ENCODE measurements at places on chromosomes 5 and 9. TPM values are rescaled to one million over a fixed set of nuclear protein-coding genes. Genes with fewer than 3 reads are reported as not detected.
A peak's percentile ranks its signal among the peaks of the same experiment; 100 is the strongest.

DNA sequence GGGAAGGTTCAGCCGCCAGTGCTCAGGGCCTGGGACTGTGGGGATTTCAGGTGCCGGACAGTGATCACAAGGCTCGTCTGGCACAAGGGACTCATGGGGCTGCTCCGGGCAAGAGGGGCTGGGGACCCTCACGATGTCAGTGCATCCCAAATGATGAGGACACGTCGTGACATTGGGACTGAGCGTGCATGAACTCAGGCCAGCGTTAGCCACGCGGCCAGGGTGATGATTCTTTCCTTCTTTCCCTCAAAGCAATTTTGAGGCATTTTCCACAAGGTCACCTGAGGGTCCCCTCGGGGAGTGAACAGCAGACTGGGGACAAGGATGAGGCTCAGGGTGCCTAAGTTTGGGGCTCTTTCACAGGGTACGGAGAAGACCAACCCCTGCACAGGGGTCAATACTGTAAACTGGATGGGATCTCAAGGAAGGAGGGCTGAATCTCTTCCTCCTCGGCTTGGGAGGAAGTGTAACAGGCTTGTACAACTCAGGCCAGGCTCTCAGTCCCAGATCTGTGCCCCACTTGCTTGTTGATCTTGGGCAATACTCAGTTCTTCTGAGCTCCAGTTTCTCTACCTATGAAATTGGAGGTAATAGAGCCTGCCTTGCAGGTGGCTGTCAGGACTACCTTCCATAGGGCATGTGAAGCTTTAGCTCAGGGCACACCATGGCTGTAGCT is 78.5 kb downstream of the PRRT1B start:
- no peak for DNase-seq

- no peak for DNase-seq
Observed at GRCh38 chr5:1807451-1808185, 6.4 kb downstream of the NDUFS6 start.

DNA sequence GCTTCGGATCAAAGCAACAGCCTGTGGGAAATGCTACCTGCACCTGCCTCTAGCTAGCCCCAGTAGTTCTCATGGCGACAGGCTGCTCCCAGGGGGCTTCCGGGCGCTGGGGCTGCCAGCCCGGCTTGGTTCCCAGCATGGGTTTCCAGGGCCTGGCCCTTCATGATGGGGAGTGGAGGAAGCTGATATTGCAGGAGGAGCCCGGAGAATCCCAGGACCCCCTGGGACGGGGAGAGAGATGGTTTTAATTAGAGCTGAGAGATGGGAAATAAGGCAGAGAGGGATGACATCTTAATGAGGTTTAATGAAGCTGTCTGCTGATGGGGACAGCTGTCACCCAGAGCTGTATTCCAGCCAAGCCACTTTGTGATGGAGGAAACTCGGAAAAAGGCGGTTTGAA is 78.6 kb downstream of the CFAP77 start:
- no peak for DNase-seq

GRCh38 chr5:173971681-173972345 is 17.2 kb upstream of the C5orf47 start:
- DNase-seq: no peak

- DNase-seq: no peak
Observed at GRCh38 chr5:122149321-122150090, 20.2 kb downstream of the ZNF474 start.

GRCh38 chr9:18605766-18606180 is 131.8 kb downstream of the ADAMTSL1 start:
- peak; percentile 70 for DNase-seq

DNA sequence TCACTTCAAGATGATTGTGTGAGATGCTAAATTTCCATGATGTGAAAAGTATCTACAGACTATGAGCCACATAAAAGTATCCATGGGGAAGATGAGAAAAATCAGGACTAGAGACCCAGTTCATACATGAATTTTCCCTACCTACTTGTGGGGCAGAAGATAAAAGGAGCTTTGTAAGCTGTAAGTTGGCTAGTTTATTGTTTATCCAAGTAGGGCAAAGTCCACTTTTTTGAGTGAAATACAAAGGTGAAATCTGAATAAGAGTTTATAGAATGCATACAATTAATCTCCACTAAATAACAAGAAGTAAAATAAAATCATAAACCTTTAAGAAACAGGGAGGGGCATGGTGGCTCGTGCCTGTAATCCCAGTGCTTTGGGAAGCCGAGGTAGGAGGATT is 160.4 kb downstream of the ELAVL2 start:
- DNase-seq: no peak

DNA sequence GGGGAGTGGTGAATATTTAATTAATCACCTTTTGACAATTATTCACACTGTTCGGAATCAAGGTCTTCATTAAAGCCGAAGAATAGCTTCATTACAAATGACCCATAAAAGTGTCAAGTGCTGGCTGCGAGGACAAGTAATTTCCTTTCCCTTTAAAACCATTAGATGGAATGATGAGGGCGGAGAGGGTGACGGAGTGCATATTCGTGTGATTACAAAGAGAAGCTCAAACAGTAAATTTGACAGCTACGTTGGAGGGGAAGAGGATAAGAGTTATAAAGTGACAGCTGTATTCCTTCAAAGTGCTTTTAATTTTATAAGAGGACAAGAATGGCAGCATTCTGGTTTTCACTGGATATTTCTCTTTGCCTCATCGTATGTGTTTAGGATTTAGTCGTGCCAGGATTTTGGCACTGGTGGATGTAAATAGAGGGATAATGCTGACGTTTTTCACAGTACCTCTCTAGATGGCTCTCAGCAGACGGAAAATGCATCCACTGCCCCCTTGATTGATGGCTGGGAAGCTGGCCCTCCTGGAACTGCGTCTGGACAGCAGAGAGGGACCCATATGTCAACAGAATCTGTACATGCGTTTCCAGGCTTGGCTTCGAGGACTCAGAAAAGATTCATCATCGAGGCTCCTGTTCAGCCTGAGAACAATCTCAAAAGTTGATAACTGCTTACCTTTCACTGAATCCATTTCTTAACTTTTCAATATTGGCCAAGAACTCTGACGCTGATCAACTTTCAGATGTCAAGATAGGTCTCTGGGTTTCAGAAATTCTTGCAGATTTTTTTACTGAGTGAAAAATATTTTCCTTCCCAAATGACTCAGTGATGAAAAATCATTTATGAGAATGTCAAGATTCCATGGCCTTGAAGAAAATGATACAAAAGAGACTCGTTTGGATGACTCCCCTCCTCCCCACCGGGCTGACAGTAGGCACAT is 50.4 kb upstream of the IRX2 start:
- DNase-seq: no peak

GRCh38 chr5:100434815-100435214 is 100.4 kb upstream of the FAM174A start:
- no peak for DNase-seq

DNA sequence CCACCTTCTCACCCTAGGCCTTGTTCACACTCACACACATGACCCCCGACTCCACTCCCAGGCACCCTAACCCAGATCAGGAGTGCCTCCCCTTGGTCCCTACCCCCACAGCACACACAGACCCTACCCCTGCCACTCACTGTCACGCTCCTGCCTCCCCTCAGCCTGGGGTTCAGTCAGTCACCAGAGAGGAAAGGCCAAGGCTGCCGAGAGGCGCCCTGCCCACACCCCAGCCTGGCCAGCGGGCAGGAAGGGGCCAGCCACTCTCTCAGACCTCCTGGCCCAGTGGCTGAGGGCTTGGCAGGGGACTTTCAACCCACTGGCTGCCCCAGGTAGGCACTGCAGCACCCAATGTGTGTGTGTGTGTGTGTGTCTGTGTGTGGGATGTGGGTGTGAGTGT is 122.4 kb upstream of the MVB12B start:
- no peak for DNase-seq

DNA sequence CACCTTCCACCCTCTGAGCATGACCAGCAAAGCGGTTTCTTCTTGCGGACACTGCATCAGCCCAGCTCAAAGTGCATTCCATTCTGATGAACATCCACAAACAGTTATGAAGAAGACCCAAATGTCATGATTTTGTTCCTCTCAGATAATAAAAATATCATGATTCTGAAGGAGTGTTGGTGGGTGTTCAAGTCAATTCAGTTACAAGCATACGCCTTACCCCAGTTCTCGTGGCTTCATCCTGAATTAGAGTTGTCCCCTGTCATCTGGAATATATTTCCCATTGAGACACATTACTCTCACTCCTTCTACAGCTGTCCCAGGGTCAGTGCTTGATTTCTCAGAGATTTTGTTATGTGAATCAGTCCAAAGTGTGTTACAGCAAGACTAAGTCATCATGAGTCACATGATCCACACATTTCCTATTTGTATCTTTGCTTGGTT is 325.4 kb downstream of the RFX3 start:
- peak; percentile 5 for DNase-seq

GRCh38 chr5:16582081-16582480 is 34.7 kb downstream of the RETREG1 start:
- no peak for DNase-seq

GRCh38 chr5:129118405-129118804 is 23.9 kb downstream of the ISOC1 start:
- no peak for DNase-seq

DNA sequence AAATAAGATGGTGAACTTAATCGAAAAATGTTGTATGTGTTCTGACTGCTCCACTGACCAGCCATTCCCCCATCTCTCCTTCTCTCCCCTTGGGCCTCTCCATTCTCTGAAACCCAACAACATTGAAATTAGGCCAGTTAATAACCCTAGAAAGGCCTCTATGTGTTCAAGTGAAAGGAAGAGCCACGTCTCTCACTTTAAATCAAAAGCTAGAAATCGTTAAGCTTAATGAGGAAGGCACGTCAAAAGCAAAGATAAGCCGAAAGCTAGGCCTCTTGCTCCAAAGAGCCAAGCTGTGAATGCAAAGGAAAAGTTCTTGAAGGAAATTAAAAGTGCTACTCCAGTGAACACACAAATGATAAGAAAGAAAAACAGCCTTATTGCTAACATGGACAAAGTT is 77.4 kb upstream of the NR5A1 start:
- DNase-seq: no peak

DNA sequence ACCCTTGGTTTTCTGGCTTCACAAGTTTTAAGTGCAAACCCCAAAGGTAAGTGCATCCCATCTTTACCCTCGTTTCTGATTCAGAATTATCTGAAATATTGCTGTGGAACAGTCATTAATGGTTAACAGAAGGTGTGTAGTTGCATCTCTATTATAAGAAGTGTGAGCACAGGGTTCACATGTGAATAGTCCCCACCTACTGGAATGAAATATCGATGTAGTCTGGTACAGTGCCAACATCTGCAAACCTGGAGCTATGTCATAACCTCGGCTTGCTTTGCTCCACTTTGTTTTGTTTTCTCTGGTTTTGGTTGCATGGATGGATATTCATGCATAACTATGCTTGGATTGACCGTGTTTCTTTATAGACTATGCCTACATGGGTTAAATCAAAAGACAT is 12.6 kb downstream of the HTR4 start:
- no peak for DNase-seq

- DNase-seq: no peak
Observed at GRCh38 chr5:68325065-68325580, 109.6 kb downstream of the PIK3R1 start.

GRCh38 chr5:179297486-179298180 is 47.6 kb downstream of the ADAMTS2 start:
- no peak for DNase-seq

GRCh38 chr5:16916262-16916878 is 19.7 kb downstream of the MYO10 start:
- peak; percentile 98 for DNase-seq

- no peak for DNase-seq
Observed at GRCh38 chr5:112379542-112380325, 39.3 kb downstream of the EPB41L4A start.

GRCh38 chr5:144374637-144375036 is 204.0 kb downstream of the KCTD16 start:
- DNase-seq: no peak

DNA sequence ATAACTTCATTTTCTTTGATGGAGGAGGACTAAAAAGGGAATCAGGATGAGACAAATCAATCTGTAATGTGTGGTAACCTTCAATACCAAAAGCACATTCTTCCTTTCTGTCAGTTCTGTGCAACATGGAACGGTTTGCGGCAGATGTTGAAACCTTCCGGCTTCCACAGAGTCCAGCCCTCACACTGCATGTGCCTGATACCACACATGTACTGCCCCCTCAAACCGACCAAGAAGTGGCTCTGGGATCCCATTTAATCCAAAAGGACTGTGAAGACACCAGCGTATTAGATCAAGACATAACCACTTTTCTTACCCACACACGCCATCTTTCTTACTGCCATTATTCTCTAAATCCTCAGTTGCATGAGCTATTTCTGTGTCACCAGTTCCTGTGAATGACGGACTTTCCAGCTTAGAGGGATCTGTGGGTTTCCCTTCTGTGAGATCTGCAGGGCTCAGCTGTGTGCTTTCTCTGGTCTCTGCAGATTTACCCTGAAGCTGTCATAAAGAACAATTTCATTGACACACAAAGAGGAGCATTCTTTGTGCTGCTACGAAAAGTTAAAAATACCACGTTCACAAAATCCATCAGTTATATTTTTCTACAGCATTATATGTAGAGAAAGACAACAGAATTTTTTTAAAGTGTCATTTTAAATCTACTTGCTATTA is 25.8 kb downstream of the NSUN2 start:
- DNase-seq: no peak

- DNase-seq: no peak
Observed at GRCh38 chr5:81989204-81989603, 17.4 kb downstream of the ATG10 start.

DNA sequence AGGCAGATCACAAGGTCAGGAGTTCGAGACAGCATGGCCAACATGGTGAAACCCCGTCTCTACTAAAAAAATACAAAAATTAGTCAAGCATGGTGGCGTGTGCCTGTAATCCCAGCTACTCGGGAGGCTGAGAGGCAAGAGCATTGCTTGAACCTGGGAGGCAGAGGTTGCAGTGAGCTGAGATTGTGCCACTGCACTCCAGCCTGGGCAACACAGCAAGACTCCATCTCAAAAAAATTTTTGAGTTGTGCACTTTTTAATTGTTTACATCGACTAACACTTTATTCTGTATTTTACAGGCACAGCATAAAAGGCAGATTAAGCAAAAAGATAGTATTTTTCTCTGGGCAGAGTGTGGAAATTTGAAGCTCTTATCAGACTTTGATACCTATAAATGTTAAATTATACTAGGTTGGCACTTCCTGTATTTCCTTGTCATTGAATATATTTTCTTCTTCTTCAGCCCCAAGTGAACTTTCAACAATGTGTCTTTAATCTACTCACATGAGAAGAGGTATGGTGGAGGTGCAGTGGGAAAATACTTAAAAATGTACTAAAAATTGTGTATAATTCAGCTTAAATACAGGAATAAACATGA is 180.6 kb upstream of the ELL2 start:
- no peak for DNase-seq

DNA sequence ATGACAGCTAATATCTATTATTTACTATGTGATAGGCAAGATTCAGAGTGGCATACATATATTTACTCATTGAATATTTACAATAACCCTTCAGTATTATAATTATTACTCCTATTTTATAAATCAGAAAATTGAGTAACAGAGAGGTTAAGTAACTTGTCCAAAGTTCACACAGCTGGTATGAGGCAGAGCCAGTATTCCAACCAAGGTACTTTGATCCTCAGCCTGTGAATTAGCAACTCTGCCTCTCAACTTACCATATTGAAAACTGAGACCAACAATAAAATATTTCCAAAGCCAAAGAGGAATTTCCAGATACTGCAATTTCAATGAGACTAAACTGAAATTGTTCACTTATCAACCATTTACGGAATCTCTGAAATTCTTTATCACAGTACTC is 67.9 kb upstream of the TSLP start:
- DNase-seq: no peak

PCDHGA7 gene
- 8.4 TPM for total RNA-seq

ECSCR gene
- 0.36 TPM for total RNA-seq

ANKDD1B gene
- 3.8 TPM for total RNA-seq

PCDHGB1 gene
- total RNA-seq: 3.1 TPM

GDF9 gene
- 0.18 TPM for total RNA-seq

GARIN3 gene
- total RNA-seq: not detected

NUTM2F gene
- total RNA-seq: not detected
